Activated CD4-positive, alpha-beta T cell treated with anti-CD3 and anti-CD28 coated beads, Interleukin-2, Interleukin-4, amounts not matched to agents 100 ng/mL and 50 ng/mL, durations not matched to agents 16 hours and 8 hours (primary cell): ENCODE measurements at places on chromosomes 2 and 18.

GRCh38 chr2:41187376-41188122 lies 735.7 kb upstream of the SLC8A1 start:
- DNase-seq: no peak

GRCh38 chr2:121244616-121245015 lies 40.4 kb downstream of the TFCP2L1 start:
- DNase-seq: no peak

GRCh38 chr18:68447286-68447685 lies 267.6 kb downstream of the TMX3 start:
- DNase-seq: no peak

DNA sequence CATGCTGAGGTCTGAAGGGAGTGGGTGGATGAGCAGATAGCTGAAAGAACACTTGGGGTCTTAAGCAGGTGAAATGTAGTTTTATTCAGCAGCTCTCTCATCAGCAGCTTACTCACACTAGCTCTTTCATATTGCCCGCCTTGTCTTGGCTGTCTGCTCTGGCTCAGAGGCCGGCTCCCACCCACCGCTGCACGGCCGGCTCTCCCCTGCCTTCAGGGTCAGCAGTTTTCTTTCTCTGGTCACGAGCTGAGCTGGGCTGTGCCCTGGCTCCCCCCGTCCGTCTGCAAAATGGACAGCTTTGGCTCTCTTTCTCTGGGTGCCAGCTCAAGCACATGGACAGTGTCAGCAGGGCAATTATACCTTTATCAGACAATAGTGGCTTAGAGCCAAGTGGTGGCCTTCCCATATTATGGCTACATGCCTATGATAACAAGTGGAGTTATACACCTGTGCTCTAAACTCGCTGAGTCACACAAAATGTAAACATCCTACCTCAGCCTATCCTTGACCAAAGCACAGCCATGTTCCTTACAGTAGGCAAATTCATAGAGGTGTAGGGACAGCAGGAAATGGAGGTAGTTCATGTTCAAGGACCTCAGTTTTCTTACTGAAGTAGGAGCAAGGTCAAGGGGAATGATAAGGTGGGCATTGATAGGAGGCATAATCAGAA lies 224.8 kb downstream of the SOCS6 start:
- no peak for DNase-seq

DNA sequence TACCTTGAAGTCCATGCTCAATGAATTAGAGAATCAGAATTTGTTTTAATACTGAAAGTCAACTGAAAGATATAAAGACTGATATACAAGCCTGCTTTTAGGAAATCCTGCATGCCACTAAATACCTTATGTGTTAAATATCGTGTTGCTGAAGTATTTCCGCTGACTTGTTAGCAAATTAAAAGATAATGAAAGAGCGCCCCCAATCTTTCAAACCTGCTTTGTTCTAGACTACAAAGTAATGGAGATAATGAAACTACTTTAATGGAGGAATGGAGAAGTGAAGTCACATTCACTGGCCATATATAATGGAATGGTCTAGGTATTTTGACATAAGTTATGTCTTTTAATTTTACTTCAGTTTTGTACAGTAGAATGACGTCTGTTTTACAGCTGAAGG lies 95.7 kb downstream of the ASXL3 start:
- no peak for DNase-seq

DNA sequence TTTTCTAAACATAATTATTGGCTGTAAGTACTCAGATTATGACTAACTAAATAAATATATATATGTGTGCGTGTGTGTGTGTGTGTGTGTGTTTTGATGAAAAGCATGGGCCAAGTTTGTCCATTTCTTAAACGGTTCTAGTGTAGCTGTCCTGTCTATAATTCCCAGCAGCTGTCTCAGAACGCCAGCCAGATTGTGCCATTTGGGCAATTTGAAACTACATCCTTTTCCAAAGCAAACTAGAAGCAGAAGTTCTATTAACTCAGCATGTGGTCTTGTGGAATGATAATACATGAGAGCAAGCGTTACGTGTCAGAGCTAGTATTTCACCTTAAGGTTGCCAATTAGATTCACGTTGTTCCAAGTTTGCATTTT lies 1.7 kb downstream of the ARHGAP28 start:
- no peak for DNase-seq

GRCh38 chr2:15200581-15200980 lies 360.6 kb downstream of the NBAS start:
- DNase-seq: no peak

- no peak for DNase-seq
These were observed 11.2 kb downstream of the POU3F3 start for GRCh38 chr2:104865096-104865470.

- DNase-seq: no peak
These were observed 75.7 kb downstream of the VAPA start for GRCh38 chr18:9989481-9989880.

DNA sequence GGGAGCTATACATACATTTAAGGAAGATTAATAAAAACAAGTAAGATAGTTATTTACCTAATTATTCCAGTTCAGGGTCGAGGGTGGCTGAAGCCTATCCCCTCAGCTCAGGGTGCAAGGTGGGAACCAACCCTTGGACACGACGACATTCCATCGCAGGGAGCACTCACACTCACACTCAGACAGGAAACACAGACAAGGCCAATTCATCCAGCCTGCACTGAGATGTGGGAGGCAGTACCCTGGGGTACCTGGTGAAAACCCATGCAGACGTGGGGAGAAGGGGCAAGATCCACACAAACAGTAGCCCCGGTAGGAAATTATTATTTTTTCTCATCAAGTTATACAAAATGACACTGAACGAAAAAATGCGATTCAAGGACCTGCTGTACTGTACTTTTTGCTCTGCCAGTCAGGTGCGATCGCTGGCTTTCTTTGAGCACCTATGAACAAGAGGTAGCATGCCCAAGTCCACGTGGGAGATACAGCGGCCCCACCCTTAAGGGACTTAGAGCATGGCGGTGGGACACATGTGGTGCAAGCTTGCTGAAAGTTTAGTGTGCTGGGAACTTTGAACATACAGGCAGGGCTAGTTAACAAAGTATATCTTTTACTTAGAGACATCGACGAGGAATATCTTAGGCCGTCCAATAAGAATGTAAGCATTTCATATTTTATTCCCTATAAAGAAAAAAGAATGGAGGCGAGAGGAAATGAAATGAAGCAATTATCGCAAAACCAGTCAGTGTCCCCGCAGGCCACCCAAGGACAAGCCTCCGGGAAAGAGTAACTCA lies 624 bp downstream of the METTL8 start:
- DNase-seq: peak; percentile 54

GRCh38 chr2:212979799-212980198 lies 171.6 kb downstream of the IKZF2 start:
- DNase-seq: no peak

DNA sequence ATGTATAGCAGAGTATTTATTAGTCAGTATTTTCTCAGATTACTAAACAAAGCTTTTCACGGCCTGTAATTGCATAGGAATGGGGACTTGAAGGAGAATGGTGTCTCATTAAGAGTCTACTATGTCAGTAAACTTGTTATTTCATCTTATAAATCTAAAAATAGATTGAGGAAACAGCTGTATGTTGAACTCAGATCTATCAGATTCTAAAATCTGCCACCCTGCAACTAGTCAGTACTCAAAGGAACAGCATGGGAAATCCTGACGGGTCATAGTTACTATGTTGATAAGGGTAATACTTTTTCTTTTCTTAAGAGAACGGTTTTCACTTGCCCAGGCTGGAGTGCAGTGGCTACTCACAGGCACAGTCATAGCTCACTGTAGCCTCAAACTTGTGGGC lies 70.2 kb upstream of the EMILIN2 start:
- DNase-seq: no peak

DNA sequence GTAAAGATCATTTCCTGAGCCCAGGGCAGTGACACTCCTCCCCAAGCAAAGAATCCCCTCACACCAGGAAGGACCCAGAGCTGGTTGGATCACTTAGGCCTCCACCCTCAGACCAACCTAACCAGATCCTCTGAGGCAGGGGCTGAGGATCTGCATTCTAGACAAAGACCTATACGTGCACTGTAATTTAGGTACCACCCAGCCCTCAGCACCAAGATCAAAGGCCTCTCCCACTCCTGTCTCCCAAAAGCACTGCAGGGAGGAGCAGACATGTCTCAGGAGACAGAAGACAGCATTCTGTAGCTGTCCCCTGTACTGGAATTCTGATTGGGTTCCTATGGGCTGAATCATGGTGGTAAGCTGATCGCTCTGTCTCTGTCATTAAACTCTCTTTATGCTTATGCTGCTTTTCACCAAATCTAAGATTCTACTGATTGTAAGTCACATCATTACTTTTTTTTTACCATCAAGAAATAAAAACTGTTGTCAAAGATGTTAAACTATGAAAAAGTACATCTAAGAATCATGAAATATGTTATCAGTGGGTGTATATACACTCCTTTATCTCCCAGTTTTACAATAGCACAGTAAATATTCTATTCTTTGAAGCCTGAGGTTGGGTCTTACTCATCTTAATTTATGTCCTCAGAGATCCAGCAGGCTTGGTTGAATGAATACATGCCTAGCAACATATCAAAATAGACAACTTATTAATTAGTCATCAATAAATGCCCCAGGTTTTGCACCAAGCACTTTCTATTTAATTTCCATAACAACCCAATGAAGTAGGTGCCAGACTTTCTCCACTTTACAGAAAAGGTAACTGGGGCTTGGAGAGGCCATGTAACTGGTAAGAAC lies 28.3 kb downstream of the MCFD2 start:
- DNase-seq: no peak

DNA sequence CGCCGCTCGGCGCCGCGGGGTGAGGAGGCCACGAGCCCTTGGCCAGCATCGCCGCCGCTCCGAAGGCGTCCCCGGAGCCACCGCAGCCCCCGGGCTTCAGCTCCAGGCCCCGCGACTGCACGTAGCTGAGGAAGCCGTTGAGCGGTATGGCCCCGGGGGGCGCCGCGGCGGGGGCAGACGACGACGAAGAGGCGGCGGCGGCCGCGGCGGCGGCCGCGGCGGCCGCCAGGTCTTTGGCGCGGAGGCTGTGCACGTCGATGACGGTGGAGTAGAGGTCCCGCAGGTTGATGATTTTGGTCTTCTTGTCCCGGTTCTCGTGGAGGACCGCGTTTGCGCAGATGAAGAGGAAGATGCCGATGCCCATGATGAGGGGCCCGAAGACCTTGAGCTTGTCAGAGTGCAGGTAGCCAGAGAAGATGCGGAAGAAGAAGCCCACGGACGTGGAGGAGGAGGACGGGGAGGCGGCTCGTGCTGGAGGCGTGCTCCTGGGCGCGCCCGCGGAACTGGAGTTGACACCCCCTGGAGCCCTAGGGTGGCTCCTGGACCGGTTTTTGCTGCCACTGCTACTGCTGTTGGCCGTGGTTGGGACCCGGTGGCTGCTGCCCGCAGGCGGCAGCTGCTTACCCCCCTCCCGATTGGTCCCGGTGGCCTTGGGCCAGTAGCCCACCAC lies 4.0 kb downstream of the TMEM200C start:
- no peak for DNase-seq

DNA sequence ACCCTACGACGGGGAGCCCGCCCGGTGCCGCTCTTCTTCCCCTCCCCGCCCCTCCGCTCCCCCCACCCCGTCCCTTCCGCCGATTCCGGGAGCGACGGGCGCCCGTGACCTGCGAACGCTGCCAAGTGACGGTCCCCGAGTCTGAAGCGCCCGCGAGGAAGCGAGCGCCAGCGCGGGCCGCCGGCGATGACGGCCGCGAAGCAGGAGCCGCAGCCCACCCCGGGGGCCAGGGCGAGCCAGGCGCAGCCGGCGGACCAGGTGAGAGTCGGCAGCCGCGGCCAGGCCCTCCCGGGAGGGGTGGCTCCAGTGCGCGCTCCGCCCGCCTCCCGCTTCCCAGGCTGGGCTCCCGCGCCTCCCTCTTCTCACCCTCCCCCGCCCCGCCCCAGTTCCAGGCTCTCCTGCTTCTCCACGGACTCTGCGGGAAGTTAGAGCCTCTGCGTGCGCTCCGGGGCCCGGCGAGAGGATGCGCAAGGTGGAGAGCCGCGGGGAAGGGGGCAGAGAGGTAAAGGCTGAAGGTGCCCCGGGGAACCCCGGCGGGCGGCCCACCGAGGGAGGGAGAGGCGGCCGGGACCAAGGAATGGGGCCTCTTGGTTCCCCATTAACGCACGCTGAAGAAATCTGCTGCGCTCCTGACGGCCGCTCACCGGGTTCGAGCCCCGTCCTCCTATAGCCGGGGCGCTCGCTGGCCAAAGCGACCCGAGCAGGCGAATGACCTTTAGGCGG lies 719.5 kb downstream of the DPP10 start:
- no peak for DNase-seq

- no peak for DNase-seq
These were observed 71.2 kb upstream of the CNTNAP5 start for GRCh38 chr2:123953846-123954245.

- no peak for DNase-seq
These were observed 55.9 kb upstream of the APCDD1 start for GRCh38 chr18:10398571-10398970.

GRCh38 chr2:136407117-136407951 lies 289.4 kb upstream of the CXCR4 start:
- DNase-seq: no peak

- peak; percentile 53 for DNase-seq
These were observed 57.1 kb downstream of the ST3GAL5 start for GRCh38 chr2:85831735-85832134.

DNA sequence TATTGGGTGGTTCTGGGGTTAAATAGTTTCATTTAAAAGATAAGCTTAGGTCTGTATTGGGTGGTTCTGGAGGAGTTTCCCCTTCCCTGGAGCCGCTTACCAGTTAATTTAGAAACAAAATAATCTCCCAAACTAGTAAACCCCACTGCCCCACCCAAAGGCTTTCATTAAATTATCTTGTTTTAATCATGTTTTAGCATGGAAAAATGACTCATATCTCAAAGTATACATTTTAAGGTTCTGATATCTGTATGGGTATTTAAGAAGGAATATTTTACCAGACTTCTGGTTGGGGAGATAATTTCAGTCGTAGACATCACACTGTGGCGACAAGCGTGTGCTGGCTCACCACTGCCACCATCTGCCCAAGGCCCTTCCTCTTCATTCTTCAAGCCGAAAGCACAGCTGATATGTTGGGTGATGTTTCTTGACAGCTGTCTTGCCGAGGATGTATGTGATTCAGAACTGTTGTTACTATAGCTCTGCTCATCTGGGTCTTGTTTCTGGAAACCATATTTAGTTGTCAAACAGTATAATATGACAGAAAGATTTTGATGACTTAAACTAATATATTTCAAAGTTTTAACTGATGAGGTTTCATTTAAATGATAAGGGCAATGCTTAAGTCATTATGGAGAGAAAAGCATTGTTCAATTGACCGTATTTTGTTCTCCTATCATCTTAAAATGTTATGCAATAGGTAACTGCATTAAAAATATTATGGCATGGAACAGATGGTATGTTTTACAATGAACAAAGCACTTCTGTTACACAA lies 5.1 kb downstream of the FIGLA start:
- peak; percentile 58 for DNase-seq

- DNase-seq: no peak
These were observed 76.6 kb downstream of the CPO start for GRCh38 chr2:207015901-207016300.

GRCh38 chr2:43417300-43417699 lies 178.5 kb downstream of the THADA start:
- no peak for DNase-seq

DNA sequence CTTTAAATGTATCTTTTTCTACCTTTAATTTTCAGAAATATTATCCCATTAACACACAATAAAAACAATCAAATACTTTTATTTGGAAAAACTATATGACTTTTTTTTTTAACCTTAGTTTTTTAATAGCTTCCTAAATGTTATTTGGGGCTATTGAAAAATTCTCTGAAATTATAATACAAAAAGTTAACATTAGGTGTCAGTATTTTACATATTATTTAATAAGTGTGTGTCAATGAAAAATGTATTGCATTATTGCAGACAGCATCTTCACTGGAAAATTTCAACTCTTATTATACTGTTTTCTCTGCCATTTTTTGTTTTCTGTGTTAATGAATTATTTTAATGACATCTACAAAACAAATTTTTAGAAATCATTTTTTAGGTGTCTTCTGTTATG lies 51.1 kb upstream of the ARHGAP15 start:
- no peak for DNase-seq
